ENCODE measurements at places on chromosomes 6 and 20.

DNA sequence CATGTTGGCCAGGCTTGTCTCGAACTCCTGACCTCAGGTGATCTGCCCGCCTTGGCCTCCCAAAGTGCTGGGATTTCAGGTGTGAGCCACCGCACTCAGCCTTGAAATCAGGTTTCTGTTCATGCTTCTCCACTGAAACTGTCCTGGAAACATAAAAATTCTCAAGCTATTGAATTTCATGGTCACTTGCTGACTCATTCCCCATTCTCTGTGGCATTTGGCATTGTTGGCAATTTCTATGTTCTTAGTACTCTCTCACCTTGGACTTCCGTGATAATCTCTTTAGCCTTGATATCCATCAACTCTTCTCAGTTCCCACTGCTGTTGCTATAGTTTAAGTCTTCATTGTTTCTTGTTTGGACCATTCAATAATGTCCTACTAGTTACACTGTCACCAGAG lies 6.2 kb downstream of the SEL1L2 start:
- no peak for DNase-seq

DNA sequence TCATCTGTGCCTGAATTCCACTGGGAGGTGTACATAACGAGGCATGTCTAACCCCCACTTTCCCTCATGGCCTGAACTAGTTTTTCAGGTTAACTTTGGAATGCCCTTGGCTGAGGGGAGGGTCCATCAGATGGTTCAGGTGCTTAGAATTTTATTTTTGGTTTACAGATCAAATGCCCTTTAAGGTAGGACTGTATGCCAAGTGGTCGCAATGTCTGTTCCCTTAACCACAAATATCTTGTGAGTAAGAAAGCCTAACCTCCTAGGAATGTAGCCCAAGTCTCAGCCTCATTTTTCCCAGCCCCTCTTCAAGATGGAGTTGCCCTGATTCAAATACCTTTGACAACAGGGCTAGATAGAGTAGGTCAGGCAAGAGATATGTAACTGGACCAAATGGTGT lies 78.4 kb downstream of the RNASET2 start:
- no peak for DNase-seq

- no peak for DNase-seq
These were observed 54.3 kb upstream of the NFATC2 start for GRCh38 chr20:51596668-51597388.

GRCh38 chr20:1426231-1426849 lies 33.5 kb upstream of the FKBP1A start:
- DNase-seq: no peak

GRCh38 chr20:5416086-5416485 lies 99.3 kb upstream of the PROKR2 start:
- no peak for DNase-seq

DNA sequence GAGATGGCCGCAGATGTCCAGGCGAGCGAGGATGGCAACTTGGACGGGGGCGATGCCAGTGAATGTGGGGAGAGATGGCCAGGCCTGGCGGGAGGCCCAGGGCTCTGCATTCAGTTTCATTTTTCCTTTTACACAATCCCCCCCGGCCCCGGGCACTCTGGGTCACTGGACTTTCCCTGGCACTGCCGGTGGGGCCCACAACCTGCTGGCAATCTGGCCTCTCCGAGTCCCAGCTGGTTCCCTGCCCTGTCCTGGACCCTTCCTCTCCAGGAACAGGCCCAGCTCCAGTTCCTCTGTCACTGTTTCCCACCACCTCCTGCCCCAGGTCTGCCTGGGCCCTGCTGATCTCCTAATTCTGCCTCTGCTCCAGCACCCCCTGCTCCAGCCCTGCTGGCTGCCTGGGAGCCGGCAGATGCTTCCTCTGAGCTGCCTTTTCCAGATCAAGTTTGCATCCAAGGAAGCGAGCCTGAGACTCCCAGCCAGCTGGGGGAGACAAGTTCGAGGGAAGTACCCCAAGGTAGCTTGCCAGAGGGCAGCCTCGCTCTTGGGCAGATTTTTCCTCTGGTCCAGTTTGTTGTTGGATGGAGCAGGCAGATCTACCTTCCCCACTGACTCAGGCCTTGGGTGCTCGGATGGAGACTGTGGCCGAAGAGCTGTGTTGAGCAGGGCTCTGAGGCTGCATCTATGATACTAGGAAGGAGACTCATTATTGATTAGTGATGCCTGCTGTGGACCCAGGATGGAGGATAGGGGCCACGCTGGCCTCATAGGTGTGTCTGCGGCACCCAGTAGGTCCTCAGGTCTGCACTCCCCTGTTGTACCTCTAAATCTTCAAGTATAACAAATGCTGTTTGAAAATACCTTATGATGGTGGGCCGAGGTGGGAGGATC lies 83.2 kb downstream of the CEBPB start:
- no peak for DNase-seq

DNA sequence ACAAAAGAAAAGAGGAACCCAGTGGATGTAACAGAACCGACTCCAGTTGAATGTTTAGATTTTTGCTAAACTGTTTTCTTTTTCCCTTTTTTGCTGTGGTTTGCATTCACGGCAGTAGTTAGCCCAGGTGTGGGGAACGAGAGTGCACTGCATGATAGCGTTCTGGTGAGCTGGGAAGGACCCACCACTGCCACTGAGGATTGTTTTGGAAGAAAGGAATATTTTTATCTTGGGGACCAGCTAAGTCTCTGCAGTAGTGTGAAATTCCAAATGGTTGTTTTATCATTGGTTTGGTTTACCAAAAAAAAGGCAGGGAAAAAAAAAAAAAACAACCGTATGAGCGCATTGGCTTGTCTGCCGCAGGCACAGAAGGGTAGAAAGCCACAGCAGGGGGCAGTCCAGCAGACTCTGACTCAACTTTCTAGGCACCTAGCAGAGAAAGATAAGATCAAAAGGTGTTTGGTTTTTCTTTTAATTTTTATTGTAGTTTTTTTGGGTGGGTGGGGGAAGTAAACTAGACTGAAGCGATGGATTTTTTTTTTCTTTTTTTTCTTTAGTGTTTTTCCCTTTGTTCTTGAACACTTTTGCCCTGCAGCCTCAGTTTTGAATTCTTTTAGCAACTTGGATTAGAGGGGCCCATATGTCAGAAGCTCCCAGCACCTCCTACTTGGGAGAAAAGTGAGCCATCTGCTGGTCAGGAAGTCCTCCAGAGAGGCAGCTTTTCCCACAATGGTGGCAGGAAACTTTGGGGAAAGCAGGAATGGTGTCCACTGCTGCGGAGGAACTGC lies 13.5 kb upstream of the RAB5IF start:
- DNase-seq: no peak

GRCh38 chr6:54130179-54130578 lies 18.9 kb downstream of the MLIP start:
- DNase-seq: no peak

GRCh38 chr6:80442366-80442765 lies 335.9 kb downstream of the BCKDHB start:
- DNase-seq: no peak

DNA sequence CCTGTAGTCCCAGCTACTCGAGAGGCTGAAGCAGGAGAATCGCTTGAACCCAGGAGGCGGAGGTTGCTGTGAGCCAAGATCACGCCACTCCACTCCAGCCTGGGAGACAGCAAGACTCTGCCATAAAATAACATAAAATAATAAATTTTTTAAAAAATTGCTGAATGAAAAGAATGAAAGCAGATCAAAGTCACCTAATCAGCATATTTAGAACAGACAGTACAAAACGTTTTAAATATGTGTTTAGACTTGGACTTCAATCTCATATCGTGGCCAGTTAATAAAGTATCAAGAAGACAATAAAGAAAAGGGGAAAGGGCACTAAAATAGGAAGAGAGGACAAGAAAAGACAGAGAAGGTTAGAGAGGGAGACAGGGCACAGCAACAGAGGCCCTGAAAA lies 74.6 kb downstream of the EPM2A start:
- DNase-seq: no peak

DNA sequence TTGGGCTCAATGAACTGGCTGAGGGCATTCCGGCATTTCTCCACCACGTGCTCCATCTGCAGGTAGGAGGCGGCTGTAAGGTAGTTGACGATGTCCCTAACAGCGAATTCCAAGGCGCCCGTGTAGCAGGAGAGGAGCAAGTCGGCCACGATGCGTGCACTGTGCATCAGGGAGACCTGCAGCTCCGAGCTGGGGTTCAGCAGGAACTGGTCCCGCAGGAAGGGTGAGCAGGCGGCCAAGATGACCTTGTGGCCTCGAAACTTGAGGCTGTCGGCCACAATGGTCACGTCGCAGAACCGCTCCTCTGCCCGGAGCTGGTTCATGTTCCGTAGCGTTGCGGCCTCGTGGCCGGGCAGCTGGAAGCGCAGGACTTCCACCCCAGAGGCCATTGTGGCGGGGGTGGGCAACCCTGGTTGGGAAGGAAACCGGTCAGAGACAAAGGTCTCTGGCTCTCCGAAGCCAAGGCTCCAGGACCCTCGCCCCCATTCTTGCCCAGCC lies 920 bp downstream of the ZBTB12 start:
- DNase-seq: no peak

DNA sequence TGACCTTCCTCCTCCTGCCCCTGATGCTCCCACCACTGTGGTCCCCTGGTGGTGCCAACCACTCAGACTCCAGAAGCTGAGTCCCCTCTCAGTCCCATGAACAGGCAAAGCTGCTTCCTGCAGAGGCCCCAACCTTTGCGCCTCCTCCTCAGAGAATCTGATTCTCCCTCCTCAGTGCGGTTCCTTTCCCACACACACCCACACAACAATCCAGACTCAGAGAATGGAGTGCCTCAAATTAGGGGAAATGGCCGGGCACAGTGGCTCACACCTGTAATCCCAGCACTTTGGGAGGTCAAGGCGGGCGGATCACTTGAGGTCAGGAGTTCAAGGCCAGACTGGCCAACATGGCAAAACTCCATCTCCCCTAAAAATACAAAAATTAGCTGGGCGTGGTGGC lies 23.0 kb downstream of the RIPOR3 start:
- no peak for DNase-seq

- no peak for DNase-seq
These were observed 3.7 kb upstream of the ZUP1 start for GRCh38 chr6:116672306-116672705.

All from hematopoietic multipotent progenitor cell treated with erythropoietin and hydrocortisone succinate and interleukin-3 and kit ligand, for 4 days (in vitro differentiated cells).